ENCODE measurements at places on chromosomes 3 and 15.

DNA sequence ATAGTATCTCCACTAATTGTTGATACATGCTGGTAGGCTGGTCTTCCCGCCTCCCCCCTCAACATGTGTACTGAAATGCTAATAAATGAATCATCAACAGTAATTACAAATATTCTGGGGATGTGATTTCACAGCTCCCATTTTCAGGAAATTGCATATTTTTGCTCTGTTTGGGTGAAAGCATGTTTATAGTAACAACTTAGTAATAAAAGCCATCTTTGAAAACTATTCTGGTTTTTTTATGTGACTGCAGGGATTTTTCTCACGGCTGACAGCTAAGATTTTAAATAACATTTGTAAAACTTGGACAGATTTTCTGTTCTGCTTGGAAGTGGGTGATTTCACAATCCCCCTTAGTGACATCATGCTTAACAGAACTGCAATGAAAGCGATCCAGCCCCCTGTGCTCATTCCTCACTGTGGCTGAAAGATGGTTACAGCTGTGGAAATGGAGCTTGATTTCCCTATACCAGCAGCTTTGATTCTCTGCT, 25.6 kb upstream of the FAM174B start:
- DNase-seq = no peak

DNA sequence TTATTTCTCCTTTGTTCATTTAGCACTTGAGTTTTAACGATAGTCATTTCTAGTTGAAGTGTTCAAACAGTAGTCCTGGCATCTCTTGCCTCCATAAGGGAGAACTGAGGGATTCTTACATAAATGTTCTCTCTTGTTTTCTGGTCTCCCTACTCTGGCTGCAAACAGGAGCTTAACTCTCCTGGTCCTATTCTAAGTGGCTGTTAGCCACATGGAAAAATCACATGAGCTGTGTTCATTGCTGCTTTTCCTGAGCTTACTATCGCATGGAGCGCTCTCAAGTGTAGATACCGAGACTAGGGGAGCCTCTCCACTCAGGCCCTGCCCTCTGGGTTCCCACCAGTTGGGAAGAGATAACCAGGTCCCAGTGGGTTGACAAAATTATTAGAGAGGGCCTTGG, 403.1 kb upstream of the TPM1 start:
- no peak for DNase-seq

DNA sequence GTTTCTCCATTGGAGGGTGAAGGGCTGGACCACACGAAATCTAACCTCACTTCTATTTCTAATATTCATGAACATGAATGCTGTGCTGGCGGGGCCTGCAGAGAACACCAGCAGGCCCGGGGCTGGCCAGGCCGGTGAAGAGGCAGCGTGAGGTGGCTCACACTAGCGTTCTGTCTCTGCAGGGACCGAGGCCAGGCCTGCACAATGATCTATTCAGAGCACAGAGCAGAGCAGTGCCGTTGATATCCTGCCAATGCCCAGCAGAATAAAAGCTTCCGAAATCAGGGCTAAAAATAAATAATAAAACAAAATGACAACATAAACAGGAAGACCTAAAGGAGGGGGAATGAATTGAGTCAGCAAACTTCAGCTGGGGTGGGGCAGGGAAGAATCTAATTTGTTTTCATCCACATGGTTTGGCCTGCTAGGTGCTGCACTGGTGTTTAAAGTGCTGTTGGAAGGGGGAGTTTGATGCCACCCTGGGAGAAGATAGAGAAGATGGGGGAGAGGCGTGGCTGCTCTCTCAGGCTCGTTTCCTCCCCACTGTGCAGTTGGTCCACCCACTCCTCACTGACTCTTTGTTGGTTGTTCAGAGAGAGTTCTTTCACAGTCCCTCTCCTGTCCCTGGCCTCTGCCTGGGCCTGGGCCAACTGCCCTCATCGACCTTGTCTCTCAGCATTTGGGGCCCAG, 837.1 kb downstream of the AGBL1 start:
- DNase-seq = no peak

DNA sequence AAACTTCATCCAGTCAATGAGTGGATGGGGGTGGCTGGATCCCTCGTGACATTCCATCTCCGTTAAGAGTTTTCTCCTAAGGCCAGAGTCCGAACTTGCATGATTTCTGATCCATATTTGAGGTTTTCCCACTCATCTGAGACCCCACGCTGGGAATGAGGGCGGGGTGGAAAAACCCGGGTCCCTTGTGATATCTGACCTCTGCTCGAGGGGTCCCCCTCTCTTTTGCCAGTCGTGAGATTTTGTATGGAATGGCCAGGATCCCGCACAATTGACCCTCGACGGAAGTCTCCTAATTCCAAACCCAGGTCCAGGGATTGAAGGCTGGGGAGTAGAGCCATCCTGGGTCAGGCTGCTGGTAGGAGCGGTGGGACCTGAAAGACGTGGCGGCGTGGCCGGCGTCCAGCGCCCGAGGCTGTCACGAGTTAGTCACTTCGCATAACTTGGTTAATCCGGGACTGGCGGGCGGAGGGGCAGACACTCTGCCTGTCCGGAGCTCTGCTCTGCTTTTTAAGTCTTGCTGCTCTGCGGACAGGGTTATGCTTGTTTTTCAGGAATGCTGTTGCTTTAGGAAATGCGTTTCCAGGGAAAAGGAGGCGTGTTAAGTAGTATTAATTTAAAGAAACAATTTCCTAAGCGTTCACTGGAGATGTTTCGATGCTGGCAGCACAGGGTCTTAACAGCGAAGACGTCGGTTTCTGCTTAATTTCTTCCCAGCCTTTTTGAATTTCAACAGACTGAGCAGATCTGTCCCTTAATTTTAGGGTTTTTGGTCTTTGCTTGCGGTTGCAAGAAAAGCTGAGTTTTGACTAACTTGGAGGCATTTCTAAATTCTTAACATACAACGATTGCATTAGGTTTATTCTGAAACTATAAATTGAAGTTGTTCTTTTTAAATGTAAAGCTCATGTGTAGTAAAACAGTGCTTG, 69.7 kb upstream of the LRRFIP2 start:
- DNase-seq = no peak

GRCh38 chr3:43028678-43029490, 49.8 kb downstream of the GASK1A start:
- DNase-seq = no peak

DNA sequence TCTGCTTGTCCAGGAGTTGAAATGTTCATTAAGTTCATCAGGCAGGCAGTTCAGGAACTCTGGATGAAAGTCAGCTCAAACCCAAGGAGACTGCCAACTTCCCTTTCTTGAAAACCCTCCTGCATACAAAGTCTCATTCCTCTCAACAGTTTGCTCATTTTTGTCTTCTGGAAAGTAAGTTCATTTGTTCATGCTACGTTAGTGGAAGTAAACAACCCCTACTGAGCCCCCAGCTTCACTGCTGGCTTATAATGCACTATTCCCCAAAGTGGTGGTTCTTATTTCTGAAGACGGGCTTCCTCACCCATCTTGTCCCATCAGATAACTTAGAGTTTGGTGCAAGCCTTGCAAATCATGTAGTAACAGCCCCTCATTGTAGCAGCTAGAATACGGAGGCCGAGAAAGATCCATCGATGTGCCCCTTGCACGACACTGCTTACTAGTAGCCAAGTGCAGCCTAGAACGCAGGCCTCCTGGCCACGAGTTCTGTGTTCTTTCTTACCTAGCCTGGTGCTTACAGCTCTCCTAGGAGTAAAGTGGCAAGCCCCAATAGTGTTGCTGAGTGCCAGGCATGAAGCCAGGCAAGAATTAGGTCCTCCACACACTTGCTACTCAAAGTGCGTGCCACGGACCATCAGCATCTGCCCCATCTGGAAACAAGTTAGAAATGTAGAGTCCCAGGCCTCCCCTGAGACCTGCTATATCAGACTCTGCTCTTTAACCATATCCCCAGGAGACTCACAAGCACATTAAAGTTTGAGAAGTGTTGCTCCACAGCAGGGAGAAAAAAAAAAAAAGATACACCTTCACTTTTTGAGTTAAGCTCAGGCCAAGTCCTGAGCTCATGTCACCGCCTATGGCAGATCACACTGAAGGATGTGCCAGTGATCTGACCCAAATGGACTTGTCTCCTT, 82.5 kb downstream of the RFTN1 start:
- no peak for DNase-seq

DNA sequence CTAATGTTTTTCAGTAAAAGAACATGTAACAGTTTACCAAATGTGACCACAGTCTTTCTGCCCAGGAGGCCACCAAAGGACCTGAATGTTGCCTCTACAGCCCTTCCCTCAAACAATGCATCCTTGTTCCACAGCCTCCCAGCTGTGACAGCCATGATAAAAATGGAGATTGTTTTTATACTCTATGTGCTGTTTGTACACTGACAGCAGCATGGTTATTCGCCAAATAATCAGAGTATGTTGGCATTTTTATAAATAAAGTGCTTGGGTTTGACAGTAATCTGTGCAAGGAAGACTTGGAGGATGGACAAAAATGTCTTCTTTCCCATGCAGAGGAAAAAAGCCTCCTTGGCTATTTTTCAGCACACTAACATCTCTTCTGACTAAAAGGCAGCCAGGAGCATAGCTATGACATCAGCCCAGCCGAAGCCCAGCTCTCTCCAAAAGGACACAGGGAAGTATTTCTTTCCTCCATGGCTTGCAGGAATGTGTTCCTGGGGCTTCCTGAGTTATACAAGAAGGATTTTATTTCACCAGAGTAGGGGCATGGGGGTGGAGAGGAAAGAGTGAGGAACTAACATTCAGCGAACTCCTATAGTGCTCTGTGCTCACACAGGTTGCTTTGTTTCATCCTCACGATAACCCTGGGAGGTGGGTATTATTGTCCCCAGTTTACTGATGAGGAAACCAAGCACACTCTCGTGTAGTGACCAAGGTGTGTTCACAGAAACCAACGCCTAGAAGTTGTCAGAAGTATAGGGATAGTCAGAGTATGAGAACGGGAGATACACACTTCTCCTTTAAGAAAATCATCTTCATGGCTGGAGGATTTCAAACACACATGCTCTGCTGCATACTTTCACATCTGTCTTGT, 339.7 kb downstream of the MECOM start:
- no peak for DNase-seq

- no peak for DNase-seq
Measured at GRCh38 chr15:70453238-70453637, 310.1 kb downstream of the UACA start.

GRCh38 chr15:55222588-55222987, 25.8 kb upstream of the RSL24D1 start:
- no peak for DNase-seq

GRCh38 chr3:55807210-55807609, 320.1 kb upstream of the WNT5A start:
- no peak for DNase-seq

- DNase-seq = no peak
Measured at GRCh38 chr3:41819236-41819635, 142.7 kb downstream of the ULK4 start.

GRCh38 chr15:39084674-39085530, 496.0 kb upstream of the THBS1 start:
- DNase-seq = no peak

DNA sequence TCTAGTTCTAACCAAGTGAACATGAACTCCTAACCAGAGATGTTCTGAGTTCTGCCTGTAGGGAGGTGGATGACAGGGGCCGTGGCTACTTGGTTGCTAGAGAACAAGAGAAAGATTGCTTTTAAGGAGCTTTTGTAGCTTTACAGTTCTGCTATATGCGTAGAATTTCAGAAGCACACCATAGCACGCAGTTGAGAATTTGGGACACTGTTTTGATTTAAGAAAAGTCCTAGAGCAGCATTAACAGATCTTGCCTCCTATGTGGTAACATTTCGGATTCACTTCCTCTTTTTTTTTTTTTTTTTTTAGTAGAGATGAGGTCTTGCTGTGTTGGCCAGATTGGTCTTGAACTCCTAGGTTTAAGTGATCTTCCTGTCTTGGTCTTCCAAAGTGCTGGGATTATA, 181.7 kb downstream of the TCF12 start:
- DNase-seq = no peak

DNA sequence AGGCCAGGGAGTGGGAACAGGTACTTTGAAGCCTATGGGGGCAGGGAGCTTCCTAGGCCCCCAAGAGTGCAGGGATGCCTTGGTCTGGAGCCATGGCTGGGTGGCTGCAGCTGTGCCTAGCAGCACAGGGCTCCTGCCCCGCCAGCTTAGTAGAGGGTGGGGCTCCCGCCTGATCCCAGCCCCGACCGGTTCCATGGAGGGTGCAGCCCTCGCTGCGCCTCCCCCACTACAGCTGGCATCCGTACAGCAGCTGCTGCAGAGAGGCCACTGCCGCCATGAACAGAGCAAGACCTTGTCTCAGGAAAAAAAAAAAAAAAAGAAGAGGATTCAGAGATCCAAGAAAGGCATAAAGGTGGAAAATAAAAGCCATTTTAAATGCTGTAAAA, 277.2 kb downstream of the UBE2E2 start:
- no peak for DNase-seq

- no peak for DNase-seq
Measured at GRCh38 chr3:146501752-146502151, 32.4 kb upstream of the PLSCR2 start.

DNA sequence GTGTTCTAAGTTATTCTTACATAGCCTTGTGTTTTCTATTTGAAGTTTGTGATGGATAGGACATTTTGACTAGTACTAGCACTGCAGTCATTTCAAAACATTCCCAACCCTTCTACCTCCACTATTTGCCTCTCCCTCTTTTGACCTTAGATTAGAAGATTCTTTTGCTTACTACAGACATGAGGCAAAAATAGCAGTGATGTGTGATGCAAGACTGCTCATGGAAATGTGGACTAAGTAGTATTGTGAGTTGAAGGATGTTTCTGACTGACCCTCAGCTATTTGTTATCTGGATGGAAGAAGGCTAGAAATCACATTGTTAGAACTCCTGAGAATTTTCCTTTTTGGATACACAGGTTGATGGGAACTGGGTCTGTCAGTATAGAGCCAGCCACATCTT, 45.9 kb downstream of the ATP2C1 start:
- no peak for DNase-seq

DNA sequence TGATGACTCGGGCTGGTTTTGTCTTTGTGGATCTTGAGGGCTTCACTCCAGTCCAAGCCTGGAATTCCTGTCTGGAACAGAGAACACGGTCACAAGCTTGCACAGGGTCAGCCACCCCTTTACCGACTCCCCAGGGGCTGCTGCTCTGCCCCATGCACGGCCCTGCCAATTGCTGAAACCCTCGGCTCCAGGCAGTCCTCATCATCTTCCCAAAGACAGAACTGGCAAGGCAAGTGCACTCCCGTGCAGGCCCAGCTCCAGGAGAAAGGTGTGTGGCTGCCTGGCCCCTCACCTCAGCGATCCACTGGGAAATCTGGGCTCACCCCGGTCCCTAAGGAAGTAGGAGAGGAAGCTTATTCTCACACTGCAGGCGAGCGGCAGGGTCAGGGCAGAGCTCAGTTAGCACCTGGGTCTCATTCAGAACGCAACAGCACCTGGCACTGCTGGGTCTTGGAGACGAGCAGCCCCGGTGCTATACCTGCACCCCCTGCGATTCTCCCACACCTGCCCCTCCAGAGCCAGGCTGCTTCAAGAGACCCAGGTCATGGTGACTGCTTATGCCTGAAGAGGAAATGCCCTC, 7.2 kb downstream of the MAP6D1 start:
- DNase-seq = no peak

GRCh38 chr3:194532591-194532990, 45.8 kb upstream of the ATP13A3 start:
- DNase-seq = no peak

DNA sequence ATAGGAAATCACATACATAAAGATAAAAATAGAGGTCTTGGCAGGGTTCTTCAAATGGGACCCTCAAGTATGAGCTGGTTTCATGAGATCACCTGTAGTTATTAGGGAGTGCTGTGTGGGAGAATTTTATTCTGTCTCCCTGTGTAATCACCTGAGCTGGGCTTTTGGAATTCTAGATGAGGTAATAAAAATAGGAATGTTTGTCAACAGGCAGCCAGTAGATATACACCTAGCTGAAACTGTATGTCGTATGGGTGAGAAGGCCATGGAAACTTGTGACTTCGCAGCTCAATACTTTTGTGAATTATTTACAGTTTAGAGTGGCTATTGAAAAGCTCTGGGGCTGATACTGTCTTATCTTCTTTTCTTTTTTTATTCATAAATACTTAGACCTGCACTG, 40.5 kb upstream of the PLCL2 start:
- DNase-seq = no peak
